ENCODE measurements at places on chromosomes 7 and 10.

- DNase-seq, result no peak
Observed at GRCh38 chr10:33963729-33964128, 629.3 kb upstream of the NRP1 start.

- DNase-seq, result no peak
Observed at GRCh38 chr7:116616555-116617059, 55.4 kb upstream of the MET start.

GRCh38 chr7:30841025-30841735 is 70.0 kb downstream of the MINDY4 start:
- no peak for DNase-seq

DNA sequence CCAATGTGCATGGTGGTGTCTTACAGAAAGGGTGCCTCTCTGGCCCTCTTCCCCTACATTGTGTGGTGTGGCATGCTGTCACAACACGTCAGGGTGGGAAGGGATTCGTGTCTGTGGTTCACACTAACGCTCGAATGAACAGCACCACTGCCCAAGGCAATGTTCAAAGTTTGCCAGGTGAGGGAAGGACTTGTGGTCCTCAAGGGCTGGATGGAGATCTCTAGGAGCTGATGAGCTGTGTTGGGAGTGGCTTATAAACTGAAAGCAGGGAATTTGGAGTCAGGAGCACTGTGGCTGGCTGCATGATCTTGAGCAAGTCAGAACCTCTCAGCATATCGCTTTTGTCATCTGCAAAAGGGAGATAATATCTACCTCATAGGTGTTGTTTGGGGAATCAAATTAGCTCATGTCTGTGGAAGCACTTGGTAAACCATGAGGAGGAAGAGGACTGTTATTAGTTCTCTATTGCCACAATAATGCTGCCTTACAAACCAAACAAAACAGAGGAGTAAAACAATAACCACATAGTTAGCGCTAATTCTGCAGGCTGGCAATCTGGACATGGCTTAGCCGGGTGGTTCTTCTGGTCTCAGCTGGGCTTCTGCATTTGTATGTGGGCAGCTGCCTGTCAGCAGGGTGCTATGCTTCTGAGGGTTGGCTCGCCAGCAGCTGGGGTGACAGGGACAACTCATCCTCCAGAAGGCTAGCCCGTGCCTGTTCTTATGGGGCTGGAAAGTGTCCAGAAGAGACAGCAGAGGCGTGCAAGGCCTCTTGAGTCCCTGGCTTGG is 22.9 kb upstream of the C10orf105 start:
- no peak for DNase-seq

GRCh38 chr7:30525429-30525828 is 20.8 kb upstream of the GGCT start:
- no peak for DNase-seq

DNA sequence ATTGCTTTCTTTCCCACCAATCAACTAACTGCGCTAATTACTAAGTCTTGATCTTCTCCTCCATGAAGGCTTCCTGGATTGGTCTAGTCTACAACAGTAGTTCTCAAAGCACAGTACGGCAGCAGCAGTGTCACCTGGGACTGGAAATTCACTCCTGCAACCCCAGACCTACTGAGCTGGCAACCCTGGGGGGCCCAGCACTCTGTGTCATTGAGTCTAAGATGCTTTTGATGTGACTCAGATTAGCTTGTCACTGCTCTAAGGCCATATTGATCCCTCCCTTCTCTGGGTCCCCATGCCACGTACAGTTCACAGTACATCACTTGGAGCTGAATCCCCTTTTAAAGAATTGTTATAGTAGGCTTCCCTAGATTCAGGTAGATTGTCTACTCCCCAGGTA is 65.7 kb upstream of the KMT2C start:
- no peak for DNase-seq

GRCh38 chr10:85673270-85673669 is 693.3 kb downstream of the GRID1 start:
- no peak for DNase-seq

GRCh38 chr7:51569581-51569980 is 253.0 kb upstream of the COBL start:
- DNase-seq, result no peak

DNA sequence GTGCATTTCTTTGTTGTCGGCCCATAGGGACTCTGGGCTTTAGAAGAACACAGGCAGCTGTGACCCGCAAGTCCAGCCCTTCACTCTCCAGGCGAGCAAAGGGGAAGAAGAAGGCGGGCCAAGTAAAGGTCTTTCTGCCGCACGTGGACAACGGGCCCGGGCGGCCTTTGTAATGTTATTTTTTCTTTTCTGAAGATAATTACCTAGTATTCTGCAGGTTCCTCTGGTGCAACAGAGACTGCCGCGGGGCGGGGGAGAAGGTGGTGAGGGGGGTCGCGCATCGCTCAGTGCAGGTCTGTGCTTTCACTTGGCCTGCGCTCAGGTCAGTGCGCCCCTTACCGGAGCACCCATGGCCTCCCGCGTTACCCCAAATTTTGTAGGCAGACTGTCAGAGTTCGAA is 7.1 kb upstream of the TBX20 start:
- no peak for DNase-seq

GRCh38 chr10:132674311-132674710 is 111.6 kb downstream of the NKX6-2 start:
- DNase-seq, result no peak

- DNase-seq, result no peak
Observed at GRCh38 chr10:84925495-84925894, 597.1 kb downstream of the CCSER2 start.

- no peak for DNase-seq
Observed at GRCh38 chr7:117020591-117020973, 67.3 kb downstream of the ST7 start.

- peak; percentile 20 for DNase-seq
Observed at GRCh38 chr10:58435297-58435985, 50.2 kb downstream of the TFAM start.

DNA sequence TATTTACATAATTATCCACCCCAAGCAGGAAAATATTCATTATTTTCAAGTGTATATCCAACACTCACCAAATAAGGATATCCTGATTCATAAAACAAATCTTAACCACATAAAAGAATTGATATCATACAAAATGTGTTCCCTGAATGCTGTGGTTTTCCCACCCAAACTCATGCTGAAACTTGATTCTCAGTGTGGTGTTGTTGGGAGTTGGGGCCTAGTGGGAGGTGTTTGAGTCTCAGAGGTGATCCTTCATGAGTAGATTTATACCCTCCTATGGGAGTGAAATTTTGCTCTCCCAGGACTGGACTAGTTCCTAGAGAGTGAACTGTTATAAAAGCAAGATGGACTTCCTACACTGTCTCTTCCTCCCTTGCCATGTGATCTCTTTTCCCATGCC is 1028.3 kb downstream of the SORCS1 start:
- no peak for DNase-seq

DNA sequence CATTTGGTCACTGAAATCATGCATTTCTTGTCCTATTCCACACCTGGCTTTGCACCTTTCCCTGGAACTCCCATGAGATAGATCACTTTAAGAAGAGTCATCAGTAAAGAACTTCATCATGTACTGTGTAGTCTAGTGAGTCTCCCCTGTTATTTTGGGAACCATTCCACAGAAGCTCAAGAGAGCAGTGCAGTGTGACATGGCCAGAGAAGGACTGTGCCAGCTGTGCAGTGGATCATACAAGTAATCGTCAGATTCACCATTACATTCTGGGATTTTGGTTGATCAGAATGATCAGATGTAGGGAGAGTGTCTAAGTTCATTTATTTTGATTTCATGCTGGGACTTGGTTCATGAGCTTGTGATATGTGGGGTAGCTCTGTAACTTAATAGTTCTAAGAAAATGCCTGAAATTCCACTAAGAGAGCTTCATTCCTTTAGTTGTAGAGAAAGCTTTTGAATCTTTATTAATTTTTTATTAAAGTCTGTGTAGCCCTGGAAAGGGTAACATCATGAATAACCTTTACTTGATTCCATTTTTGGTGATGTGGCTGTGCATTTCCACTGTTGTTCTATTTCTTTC is 166.8 kb downstream of the SUGCT start:
- no peak for DNase-seq

DNA sequence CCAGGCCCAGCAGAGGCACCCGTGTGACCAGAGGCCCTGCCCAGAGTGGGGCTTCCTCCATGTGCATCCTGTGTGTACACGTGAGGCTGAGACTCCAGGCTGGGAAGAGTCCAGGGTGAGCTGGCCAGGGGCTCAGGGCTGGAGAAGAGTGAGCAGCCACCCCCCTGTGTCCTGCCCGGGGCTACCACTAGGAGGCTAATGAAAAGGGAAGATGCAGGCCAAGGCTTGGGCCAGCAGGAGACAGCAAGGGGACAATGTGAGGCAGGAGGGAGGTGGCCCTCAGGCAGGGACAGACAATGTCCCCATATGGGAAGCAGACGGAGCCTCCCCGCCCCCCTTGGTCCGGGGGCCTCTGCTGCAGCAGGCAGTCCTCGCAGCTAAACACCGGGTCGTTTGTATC is 102.0 kb downstream of the HIF1AN start:
- no peak for DNase-seq

DNA sequence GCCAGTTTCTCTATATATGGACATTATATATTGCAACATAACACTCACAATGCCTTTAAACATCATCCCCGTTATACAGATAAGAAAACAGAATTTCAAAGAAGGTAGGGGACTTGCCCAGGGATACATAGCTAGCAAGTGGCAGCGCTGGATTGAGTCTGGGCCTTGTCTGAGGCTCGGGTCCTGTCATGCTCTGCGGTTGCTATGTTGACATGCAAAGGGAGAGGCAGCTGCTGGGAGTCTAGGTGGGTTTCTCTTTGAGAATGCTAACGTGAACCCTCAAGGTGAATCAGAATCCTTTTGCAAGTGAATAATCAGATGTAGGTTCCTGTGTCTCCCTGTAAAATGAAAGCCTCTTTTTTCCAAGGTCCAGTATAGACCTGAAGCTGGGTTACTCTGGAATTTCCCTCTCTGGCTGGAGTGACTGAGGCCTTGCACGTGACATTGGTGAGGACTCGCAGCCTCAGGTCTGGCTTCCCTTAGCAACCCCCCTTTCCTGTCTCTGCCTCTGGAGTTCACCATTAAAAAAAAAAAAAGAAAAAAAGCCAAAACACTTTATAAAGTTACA is 38.9 kb downstream of the TCF7L2 start:
- no peak for DNase-seq

DNA sequence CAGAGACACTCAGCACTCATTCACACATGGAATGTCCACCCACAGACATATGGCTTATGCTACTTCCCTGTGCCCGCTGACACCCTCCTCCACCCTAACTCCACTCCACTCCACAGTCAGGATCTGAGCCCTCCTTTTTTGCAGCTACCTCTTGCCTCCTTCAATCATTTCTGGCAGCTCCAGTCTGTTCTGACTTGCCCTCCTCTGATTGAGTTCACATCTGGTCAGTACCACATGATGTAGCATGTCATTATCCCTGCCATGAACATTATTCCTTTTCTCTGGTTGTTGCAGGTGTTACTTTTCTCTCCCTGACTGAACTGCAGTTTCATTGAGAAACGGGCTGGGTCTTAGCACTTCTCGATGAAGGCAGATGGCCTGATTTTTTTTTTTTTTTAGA is 130.1 kb upstream of the EGR2 start:
- no peak for DNase-seq

GRCh38 chr7:12488341-12488740 is 82.2 kb upstream of the SCIN start:
- no peak for DNase-seq

DNA sequence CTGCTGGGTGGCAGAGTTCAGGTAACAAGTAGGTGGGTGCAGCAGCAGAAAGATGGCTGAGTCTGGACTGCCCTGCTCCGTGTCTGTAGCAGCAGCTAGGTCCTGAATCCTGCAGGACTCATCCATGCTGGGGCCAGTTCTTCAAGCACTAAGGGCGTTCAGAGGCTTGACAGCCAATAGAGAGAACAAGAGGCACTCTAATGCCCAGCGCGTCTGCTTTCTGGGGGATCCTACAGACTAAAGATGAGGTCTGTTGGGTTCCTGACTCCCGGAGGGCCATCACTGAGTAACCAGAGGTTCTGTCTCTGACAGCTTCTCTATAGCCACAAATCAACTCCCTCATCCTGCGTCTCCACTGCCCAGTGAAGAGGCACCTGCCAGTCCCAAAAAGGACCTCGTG is 125.5 kb downstream of the PTPN20 start:
- DNase-seq, result no peak

DNA sequence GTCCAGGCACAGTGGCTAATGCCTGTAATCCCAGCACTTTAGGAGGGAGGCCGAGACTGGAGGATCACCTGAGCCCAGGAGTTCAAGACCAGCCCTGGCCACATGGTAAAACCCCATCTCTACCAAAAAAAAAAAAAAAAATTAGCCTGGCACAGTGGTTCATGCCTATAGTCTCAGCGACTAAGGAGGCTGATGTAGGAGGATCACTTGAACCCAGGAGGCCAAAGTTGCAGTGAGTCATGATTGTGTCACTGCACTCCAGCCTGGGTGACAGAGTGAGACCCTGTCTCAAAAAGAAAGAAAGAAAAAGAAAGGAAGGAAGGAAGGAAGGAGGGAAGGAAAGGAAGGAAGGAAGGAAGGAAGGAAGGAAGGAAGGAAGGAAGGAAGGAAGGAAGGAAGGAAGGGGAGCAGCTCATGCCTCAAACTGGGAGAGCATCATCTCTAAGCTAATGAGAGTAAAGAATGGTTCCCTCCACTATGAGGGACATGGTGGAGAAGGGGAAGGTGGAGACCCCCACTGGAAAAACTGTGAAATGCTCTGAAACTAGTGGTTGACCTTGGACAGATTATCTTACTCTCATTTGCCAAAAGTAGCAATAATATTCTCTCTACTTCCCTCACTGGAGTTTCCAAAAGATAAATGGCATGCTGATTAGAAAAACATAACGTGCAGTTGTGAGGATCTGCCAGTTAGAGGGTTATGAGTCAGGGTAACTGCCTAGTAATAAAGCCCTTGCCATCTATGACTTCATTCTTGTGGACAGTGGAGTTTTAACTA is 16.8 kb downstream of the GIMAP5 start:
- DNase-seq, result no peak

DNA sequence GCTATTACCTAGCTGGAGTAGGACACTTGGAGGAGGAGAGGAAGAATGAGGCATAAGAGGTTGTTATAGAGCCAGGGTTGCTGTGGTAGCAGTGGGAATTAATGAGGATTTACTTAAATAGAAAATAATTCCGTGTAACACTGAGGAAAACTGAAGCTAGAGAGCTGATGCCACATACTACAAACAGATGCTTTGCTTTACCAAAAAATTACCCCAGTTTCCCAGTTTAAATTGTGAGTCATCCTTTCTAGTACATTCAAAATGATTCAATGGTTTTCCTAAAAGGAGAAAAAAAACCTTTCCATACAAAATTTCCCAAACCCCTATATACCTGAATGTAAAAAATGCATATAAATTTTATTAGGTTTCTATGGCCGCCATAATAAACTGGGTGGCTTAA is 58.3 kb downstream of the ZNF518A start:
- DNase-seq, result no peak

All from DMS153 (cell line).